Urinary bladder (tissue), 4 donors: ENCODE measurements at places on chromosomes 6 and 20. TPM values are rescaled to one million over a fixed set of nuclear protein-coding genes. Genes with fewer than 3 reads are reported as not detected.

PARD6B gene
- 11.7 TPM for total RNA-seq

- no peak for DNase-seq
Observed at GRCh38 chr6:87654875-87655454, 47.1 kb downstream of the AKIRIN2 start.

DNA sequence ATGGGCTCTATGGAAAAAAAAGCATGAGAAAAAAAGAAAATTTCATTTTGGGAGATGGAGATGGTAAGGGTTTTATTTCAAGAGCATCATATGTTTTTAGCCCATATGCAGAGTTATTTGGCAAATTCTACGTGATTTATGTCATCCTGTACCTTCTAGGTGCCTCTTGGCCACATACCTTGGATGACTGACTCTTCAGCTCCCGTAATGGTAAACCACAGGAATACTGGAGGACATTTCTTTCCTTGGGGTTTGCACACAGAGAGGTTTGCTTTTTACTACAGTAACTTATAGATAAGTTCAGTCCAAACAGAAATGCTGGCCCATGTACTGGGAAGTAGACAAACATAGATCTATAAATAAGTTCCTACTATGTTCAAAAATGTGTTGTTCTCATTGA, 132.2 kb downstream of the SH3BGRL2 start:
- DNase-seq, result no peak

GRCh38 chr6:68638230-68638900, 3.3 kb downstream of the ADGRB3 start:
- DNase-seq, result no peak

PRPH2 gene
- 5.1 TPM for total RNA-seq

- DNase-seq, result no peak
Observed at GRCh38 chr6:155269765-155270164, 6.0 kb downstream of the CLDN20 start.

TTK gene
- total RNA-seq, result 21.9 TPM

ENPP3 gene
- total RNA-seq, result 2.4 TPM

GRCh38 chr6:11224252-11224965, 8.1 kb downstream of the NEDD9 start:
- no peak for DNase-seq

- no peak for DNase-seq
Observed at GRCh38 chr6:1580585-1580984, 29.1 kb upstream of the FOXC1 start.

OLIG3 gene
- total RNA-seq, result not detected

CLVS2 gene
- total RNA-seq, result 2.1 TPM

CNR1 gene
- 5.6 TPM for total RNA-seq

GRCh38 chr20:61044499-61044898, 207.6 kb upstream of the CDH4 start:
- DNase-seq, result no peak

HS3ST5 gene
- total RNA-seq, result 3.7 TPM

DNA sequence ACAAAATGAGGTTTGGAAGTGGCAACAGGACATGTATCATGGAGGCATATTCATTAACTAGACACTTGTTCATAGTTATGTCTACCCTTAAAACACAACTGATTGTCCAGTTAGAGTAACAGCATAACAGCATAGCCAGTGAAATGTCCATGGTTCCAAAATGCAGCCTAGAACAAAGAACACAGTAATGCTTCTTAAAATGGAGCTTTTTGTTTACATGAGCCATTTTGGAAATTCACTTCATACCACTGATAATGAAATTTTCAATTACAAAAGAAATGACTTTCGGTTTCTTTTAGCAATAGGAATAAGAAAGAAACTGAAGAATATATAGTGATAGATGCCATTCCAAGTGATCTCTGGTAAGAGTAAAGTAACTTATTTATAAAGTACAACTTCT, 111.1 kb upstream of the DST start:
- no peak for DNase-seq

DNA sequence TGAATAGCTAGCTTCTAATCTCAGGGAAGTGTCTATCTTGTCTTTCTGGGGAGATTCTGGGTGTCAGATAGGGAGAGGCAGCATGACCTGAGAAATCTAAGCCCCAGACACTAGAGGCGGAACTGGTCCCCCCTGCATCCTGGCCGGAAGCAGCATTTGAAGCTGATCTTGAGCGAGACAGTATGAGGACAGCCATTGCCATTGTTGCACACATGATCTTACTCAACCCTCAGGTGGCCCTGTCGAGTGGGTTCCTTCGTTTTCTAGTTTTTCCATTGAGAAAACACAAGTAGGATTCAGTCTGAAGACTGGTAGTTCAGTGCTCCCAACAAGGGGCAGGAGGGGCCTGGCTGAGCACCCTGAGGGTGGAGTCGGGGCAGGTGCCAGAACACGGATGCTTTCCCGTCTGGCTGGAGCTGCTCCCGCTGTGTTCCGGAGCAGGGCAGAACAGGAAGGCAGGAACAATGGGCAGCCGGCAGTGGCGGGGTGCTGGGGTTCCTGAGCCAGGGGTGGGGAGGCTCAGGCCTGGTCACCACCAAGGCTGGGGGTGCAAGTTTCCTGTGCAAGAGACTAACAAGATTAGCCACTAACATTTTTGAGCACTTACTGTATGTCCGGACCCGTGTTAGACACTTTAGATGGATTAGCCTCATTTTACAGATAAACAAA, 7.9 kb upstream of the SDCBP2 start:
- no peak for DNase-seq

DNA sequence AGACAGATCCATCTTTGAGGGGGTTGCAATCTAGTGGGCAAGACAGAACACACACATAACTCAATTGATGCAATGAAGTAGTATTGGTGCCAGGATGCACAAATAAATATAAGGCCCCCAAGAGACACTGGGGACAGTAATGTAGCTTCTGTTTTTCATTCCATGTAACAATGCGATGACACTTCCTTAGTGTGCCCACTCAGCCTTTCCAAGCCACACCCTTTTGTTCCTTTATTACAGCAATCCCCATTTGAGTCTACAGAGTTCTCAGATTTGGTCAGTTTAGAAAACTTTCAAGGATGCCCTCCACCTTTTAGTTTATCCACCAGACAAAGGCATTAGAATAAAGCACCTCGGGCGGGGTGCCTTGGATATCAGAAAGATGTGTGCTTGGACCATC, 15.5 kb downstream of the TGM3 start:
- no peak for DNase-seq

DNA sequence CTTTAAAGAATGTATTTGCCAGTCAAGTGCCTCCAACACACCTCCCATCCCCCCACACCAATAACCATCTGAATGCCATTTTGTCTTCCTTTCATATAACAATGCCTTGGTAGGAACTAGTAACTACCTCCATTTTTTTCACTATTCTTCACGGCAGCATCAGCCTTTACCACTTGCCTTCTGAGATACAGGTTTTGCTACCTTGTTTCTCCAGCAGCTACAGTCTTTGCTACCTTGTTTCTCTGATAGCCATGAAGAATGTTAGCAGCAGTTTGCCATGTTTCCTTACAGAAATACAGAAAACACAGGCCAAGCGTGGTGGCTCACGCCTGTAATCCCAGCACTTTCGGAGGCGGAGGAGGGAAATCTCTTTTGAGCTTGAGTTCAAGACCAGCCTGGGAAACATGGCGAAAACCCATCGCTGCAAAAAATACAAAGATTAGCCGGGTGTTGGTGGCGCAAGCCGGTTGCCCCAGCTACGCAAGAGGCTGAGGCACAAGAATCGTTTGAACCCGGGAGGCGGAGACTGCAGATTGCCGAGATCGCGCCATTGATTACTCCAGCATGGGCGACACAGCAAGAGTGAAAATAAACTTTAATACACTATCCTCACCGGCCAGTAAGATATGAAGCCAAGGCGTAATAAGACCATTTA, 100.9 kb downstream of the HFE start:
- DNase-seq, result no peak
